ENCODE measurements at places on chromosomes 2 and 18.

DNA sequence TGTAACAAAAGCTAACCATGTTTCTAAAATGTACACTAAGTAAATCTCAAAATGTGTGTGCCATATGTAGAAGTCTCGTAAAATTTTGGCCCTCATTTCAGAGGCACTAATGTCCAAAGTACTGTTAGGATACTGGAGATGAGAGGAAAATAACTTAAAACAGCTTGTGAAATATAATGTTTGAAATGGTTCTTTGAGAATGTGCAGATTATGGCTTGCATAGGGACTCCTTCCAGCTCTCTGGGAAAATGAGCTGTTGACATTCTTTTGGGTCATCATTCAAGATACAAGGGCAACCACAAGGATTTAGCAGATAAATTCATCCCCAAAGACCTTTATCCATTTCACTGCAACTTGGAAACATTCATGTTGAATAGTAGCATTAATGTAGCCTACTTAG lies 38.1 kb upstream of the OTX1 start:
- no peak for DNase-seq

DNA sequence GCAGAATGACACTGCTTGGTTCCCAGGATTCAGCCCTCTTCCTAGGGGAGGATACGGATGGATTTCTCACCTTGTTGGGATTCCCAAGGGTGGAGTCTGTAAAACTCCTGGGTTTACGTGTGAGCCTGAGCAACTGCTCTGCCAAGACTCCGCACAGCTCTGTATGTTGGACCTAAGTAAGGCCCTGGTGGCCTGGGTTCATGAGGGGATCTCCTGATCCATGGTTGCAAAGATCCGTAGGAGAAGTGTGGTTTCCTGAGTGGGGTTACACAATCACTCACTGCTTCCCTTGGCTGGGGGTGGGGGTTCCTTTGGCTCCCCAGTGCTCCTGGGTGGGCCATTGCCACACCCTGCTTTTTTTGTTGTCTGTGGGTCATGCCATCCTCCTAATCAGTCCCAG lies 37.7 kb downstream of the ANKRD12 start:
- no peak for DNase-seq

- no peak for DNase-seq
Observed at GRCh38 chr2:47336259-47337238, 66.4 kb upstream of the MSH2 start.

DNA sequence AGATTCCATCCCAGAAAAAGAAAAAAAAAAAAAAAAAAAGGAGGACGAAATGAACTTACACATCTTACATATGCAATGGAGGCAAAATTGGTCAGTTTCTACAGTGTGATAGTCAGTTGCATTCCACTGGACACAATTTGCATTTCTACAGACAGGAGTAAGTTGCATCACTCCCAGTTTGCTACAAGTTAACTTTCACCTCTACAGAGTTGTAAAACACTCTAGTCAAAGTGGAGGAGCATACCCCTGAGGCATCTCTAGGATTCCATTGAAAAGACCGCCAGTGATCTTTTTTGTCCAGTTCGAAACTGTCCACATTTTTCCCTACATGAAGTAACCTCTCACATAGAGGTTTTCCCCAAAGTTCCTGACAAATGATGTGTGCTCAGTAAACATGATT lies 202.8 kb downstream of the VAPA start:
- no peak for DNase-seq

- DNase-seq, result no peak
Observed at GRCh38 chr18:37598396-37598795, 32.8 kb upstream of the CELF4 start.

- DNase-seq, result no peak
Observed at GRCh38 chr2:26969077-26969844, 1.2 kb upstream of the MAPRE3 start.

GRCh38 chr2:118882693-118883336 lies 35.4 kb upstream of the EN1 start:
- peak; percentile 42 for DNase-seq

- no peak for DNase-seq
Observed at GRCh38 chr2:235647877-235648276, 154.0 kb downstream of the AGAP1 start.

DNA sequence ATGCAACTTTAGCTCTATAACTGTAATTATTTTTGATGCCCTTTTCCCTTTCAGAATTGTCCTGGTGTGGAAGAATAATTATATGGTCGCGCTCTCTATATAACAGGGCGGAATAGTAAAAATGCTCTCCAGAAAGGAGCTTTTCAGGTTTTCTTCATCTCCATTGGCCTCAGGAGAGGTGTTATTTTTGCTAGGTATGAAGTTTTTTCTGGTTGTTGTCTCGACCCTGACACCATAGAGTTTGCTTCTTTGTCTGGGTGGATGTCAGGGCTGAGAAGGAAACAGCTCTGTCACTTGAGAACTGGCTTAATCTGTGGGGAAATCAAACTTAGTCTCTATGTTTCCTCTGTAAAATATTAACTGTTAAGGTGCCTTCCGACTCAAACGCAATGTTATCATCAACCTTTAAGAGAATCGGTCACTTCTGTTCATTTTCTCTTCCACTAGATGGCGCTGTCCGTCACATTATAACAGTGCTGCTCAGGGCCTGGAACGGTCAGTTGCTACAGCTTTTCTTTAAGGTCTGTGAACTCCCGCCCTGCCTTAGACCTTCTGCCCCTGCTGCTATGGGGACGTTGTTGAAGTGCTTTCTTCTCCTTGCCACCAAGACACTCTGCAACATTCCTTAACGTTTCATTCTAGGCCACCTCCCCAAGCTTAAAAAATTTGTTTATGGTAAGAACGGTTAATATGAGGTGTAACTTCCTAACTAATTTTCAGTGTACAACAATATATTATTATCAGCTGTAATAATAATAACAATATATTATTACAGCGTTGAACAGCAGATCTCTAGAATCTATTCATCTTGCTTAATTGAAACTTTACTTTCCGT lies 23.8 kb upstream of the SERPINB12 start:
- DNase-seq, result peak; percentile 26

GRCh38 chr18:6653880-6654279 lies 75.6 kb upstream of the ARHGAP28 start:
- no peak for DNase-seq

GRCh38 chr18:37306432-37306831 lies 259.2 kb downstream of the CELF4 start:
- no peak for DNase-seq

GRCh38 chr2:67755156-67755882 lies 307.5 kb downstream of the C1D start:
- no peak for DNase-seq

DNA sequence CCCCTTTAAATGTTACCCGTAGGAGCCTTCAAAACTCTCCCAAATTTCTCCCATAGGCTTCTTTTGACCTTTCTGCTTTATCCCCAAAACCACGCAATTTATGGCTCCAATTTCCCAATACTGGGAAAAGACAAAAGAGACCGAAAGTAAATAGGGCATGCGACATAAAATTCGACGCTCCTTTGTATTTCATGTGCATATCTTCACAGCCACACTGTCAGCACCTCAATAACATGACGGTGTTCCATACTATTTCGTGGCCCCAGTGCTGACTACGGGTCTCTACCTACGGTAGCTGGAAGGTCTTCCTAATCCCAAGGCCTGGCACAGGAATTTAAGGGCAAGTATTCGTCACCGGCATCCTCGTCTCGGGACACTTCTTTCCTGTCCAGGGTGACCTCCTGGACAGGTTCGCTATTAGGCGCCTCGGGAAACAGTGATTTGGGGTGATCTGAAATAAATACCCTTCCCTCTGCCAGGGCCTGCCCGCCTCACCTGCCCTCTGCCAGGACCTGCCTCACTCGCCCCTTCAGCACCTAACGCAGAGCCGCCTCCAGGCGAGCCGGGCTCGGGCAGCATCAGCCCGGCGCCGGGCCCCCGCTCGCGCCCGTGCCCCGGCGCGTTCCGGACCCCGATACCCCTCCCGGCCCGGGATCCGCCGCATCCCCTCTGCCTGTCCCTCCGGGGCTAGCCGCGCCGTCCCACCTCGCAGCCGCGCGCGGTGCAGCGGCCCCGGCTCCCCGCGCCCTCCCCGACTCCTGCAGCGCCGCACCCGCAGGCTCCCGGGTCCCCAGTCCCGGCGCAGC lies 680 bp downstream of the DTNB start:
- DNase-seq, result peak; percentile 58

- DNase-seq, result no peak
Observed at GRCh38 chr2:53782676-53783075, 4.1 kb downstream of the ASB3 start.

DNA sequence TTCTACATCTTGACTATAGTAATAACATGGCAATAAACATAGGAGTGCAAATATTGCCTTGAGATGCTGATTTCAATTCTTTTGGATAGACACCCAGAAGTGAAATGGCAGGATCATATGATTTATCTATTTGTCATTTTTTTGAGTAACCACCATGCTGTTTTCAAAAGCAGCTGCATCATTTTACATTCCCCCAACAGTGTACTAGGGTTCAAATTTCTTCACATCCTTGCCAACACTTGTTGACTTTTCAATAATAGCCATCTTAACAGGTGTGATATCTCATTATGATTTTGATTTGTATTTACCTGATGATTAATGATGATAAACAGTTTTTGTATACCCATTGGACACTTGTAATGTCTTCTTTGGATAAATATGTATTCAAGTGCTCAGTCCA lies 90.8 kb downstream of the STRADB start:
- no peak for DNase-seq

- DNase-seq, result no peak
Observed at GRCh38 chr2:136045835-136046570, 60.6 kb upstream of the DARS1 start.

DNA sequence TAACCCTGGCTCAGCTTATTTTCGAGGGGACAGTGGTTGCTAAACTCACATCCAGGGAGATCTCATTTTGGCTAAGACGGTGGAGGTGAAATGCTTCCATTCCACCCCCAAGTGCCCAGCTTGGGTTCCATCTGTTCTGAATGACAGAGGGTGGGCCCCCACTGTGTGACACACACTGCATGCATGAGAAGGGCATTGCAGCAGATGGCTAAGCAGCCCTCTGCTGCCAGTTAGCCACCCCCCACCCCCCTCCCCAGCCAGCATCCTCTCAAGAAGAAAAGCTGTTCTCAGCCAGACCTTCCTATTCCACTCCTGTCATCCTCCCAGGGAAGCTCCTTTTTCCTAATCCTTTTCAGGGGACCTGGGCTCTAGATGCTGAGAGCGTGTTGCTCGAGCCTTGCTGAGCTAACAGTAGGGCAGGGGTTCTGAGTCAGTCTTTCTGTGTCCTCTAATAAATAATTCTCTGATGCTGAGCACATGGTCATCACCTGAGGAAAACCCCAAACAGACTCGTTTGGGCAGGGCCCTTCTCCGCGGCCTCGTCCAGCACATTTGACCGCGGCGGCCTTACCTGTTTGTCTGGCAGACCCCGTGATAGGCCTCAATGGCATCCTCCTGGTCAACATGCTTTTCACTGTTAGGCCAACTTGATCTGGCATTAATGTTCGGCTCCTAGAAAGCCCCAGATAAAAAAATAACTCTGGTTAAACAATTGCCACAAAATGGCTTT lies 49.5 kb upstream of the ACAA2 start:
- DNase-seq, result no peak
